Activated T-cell treated with anti-CD3 and anti-CD28 coated beads for 24 hours (primary cell): ENCODE measurements at places on chromosomes 3 and 15.

- DNase-seq, result no peak
These were observed 316.7 kb downstream of the CLSTN2 start for GRCh38 chr3:140251678-140252077.

DNA sequence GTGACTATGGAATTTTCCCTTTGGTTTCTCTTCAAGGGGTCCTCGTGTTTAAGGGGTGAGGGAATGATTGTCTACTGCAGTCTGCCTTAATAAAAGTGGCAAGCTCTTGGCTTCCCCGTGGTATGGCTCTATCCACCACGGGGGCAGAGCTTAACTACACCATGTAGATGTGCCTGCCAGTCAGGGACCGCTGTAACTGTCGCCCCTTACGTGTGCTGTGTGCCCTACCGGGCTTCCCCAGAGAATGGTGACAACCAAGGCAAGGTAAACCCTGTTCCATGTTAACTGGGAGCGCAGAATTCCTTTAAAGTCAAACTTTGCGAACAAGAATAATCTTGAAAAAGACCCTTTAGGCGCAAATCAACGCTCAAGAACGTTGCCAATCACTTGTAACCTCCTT is 966 bp upstream of the C3orf80 start:
- DNase-seq, result no peak

DNA sequence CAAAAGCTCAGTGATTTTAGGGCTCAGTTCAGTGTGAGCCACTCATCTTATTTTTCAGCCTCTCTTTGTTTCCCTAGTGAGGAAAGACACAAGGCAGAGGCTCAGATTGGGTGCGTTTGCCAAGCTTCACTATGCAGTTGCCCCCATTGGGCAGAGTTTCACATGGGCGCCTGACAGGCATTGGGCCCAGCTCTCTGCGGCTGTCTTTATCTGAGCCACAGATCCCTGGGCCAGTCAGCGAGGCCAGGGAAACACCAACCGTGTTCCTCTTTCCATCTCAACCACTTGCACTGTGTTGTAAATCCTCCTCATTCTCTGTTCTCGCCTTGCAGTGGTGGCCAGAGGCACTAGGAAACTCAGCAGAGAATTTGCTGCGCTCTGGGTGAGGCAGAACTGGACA is 10.8 kb downstream of the ESYT3 start:
- no peak for DNase-seq

DNA sequence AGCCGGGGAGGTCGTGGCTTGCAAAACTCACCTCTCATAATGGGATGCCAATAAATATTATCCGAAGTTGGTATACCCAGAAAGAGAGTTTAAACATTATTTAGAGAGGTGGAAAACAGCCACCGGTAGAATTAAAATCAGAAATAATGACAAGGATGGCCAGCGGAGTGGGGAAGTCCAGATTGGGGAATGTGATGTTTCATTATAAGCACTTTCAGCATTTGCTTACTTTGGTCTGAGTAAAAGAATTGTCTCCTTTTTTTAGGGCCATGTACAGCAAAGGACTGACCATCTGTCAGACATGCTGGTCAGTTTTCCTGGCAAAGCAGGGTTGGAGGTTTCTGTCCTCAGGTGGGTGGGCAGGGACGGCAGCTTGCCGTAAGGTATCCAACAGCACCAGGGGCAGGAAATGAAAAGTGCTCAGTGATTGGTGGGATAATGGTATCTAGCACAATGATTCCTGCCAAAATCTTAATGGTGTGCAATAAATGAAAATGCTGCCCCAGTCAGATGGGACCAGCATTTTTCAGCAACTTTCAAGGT is 24.3 kb downstream of the APBA2 start:
- DNase-seq, result no peak

- DNase-seq, result no peak
These were observed 16.8 kb upstream of the FMN1 start for GRCh38 chr15:33211176-33211808.

- DNase-seq, result no peak
These were observed 29.8 kb downstream of the ALS2CL start for GRCh38 chr3:46663591-46664135.

GRCh38 chr3:51401735-51402134 is 10.7 kb downstream of the RBM15B start:
- no peak for DNase-seq

GRCh38 chr15:51874751-51875644 is 45.5 kb downstream of the TMOD3 start:
- no peak for DNase-seq

GRCh38 chr3:6601374-6601773 is 259.5 kb upstream of the GRM7 start:
- DNase-seq, result no peak

DNA sequence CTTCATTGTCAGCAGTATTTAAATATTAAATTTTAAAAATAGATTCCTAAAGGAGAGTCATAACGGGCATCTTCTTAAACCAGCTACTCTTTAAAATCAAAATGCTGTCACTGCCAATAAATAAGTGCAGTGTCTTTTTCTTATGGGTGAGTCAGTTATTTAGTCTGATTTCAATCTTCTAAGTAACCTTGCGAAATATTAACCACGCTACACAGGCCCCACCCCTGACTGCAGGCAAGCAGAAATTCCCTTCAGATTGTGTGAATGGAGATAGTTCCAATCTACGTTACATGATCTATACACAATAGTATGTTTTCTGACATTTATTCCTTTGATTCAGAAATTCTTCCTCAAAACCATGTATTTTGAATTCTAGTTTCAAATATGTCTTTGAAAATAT is 141.5 kb downstream of the GADL1 start:
- no peak for DNase-seq

DNA sequence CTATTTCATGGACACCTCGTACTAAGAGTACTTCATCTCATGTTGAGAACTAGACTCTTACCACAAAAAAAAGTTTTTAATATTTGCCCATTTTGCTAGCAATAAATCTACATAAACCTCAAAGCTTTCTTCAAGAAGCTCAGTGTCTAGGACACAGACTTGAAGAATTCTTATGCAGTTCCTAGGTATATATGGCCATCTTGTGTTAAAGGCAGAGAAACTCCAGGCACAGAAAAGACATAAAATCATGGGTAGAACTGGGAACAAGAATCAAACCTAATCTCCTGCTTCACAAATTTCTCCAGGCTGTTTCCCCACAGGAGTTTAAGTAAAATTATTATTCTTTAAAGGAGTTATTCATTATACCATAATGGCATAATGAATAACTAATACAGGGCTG is 4.4 kb downstream of the MBD4 start:
- DNase-seq, result no peak

DNA sequence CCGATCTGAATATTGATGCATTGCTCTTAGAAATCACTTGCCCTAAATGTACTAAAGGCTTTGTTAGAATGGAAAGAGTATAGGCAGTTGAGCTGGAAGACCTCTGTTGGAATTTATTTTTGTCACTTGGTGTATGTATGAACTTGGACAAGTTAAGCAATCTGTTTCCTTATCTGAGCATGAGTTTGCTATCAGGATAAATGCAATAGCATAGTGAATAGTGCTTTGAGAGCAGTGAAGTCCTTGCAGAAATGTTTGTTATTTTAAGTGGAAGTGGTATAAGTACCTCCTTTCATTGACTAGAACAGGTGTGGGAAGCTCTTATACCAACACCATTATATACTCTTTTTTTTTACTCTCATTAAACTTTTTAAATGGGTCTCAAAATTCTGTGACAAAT is 146.4 kb upstream of the ONECUT1 start:
- no peak for DNase-seq
